ENCODE measurements at places on chromosomes 7 and 10. TPM values are rescaled to one million over a fixed set of nuclear protein-coding genes. Genes with fewer than 3 reads are reported as not detected.

GRCh38 chr7:105289704-105290103 lies 99.0 kb downstream of the SRPK2 start:
- DNase-seq, result no peak

DNA sequence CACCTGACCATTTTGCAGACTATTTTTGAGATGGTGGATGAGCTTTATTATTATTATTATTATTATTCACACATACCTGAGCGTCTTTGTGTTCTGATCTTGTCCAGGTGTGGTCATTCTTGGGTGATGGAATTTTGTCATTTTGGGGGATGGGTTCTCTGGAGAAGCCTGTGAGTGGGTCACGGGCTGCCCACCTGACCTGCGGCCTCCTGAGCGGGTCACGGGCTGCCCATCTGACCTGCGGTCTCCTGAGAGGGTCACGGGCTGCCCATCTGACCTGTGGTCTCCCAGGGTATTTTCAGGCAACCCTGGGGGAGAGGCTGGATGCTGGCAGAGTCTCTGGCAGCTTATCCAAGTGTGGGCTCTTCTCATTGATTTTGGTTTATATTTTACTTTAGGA lies 7.3 kb downstream of the SCART1 start:
- DNase-seq, result no peak

DNA sequence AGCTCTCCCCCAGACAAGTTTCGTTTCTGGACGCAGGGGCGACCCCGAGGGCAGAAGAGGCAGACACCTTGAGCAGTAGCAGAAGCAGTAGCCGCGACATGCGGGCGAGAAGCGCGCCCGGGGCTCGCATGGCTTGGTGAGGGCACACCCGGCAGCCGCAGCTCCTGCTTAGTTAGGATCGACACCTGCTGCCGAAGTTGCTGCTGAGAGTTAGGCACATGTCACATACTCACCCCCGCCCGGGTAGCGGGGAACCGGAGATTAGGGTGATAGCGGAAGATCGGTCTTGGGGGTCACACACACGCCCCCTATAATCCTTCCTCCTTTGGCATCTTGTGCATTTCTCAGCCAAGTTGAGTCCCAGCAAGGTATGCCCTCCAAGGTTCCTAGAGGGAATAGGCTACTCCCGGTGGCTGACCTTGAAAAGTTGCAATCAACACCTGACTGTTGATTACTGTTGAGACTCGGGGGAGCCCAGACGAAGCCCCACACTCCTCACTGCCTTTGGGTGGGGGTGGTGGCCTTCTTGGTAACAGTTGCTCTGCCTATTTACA lies 668 bp downstream of the GPR37 start:
- DNase-seq, result peak; percentile 13

DNA sequence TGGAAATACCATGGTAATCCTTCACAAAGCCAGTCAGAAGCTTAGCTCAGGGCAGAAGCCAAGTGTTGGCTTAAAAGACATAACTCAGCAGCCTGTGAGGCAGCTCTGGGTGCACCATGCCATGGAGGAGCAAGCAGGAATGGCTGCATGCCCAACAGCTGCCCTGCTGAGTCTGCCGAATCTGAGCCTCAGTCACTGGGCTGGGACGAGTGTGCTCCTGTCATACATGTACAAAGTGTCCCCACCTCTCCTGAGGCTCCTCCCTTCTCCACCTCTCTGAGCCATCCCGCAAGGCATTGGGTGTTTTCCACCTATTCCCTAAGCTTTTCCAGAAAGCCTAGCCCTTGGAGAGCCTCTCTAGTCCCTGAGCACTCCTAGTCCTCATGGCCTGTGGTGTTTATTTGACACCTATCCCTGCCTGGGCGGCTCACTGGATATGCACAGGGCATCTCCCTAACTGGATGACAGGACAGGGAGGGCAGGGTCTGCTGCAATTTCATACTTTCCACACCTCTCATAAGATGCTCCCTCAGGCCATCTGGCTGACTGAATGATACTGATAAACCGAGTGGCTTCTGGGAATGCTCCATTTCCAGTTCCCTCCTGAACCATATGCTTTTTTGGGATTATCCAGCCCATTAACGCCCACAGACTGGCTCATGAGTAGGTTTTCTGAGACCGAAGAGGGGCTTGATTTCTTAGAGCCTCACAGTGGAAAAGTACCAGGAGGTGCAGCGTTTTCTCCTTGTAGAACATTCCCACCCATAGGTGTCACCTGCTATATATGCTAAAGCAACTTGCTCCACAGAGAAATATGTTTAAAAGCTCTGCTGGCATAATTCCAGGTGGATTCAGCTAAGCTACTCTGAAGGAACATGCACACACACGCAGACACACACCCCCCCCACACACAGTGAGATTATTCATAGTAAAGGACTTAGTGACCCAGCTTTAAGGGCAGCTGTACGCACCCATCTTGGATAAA lies 199.3 kb downstream of the SNX10 start:
- DNase-seq, result peak; percentile 82

DNA sequence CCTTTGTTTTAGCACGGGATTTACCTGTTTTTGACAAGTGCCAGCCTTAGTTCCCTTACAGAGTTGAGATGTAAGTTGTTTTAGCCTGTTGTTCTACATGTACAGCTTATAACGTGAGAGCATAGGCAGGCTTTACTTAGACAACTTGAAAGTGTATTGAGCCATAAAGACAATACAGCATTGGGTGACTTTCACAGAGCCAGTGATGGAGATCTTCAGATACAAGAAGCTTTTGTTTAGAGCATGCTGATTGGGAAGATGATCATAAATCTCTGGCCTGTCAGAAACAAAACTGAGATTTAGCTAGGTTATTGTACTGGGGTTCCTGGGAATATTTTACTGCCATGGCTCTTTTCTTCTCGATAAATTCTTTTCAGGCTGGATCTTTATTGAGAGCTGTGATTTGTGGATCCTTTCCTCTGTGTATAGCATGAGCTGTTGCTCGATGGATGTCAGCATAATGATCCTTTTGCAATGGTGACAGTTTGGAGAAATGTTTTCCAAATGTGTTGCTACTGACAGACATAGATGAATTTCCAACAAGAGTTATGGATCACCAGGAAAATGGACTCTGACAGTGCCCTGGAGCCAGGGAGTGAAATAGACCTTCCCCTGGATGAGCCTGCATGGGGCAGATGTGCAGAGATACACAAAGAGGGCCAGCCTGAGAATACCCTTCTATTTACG lies 30.2 kb downstream of the LHFPL3 start:
- DNase-seq, result no peak

- DNase-seq, result peak; percentile 94
These were observed 6.6 kb downstream of the C10orf90 start for GRCh38 chr10:126663880-126664279.

- no peak for DNase-seq
These were observed 137.0 kb downstream of the CD36 start for GRCh38 chr7:80775482-80775881.

- no peak for DNase-seq
These were observed 445.3 kb downstream of the ADRA2A start for GRCh38 chr10:111522141-111522540.

- no peak for DNase-seq
These were observed 60.9 kb downstream of the BAMBI start for GRCh38 chr10:28738200-28738599.

DNA sequence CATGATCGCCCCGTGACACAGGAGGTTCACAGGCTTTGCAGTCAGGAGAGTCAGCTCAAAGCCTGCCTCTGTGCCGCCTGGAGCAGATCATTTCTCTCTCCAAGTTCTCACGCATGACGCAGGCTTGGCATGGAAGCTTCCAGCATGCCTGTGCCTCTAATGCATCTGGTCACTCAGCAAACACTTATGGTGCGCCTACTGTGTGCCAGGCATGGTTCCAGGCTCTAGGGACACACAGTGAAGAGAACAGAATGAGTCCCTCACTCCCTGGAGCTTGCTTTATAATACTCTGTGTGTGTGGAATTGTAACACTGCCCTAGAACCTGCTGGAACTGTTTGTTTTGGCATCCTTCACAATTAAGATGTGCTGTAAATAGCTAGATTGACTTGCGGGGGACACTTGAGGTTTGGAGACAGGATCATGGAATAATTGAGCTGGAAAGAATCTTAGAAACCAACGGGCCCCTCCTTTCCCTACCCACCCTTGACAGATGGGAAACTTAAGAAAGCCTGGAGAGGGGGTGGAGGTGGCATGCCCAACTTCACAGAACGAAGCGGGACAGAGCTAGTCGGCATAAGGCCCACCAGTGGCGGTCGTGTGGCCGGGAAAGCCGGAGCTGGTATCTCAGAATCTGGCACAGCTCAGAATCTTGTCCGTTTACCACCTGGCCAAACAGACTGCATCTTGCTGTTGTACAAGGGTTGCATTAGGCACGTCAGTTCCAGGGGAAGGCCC lies 4.6 kb upstream of the MYH16 start:
- DNase-seq, result no peak

CYP26A1 gene
- 1.8 TPM for total RNA-seq

HOXA2 gene
- total RNA-seq, result 0.71 TPM

ANKRD2 gene
- 27.6 TPM for total RNA-seq

HTR7 gene
- 0.18 TPM for total RNA-seq

MRPS17 gene
- total RNA-seq, result 16.0 TPM

BRAT1 gene
- 20.4 TPM for total RNA-seq

SHH gene
- total RNA-seq, result under 0.01 TPM
